ENCODE measurements at places on chromosomes 6 and 20.

DNA sequence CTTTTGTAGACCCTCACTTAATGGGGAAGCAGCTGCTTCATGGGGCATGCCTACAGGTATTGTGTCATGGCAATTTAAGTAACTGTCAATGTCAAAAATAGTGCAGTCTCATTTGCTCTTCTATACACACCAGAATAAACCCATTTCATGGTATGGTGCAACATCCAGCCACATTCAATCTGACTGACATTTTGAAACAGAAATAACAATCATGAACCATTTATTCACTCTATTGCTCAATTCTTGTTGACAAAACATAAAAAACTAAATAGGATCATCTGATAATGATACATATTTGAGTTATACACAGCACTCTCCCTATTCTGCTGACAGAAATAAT is 122.9 kb downstream of the MAP7 start:
- DNase-seq, result no peak

DNA sequence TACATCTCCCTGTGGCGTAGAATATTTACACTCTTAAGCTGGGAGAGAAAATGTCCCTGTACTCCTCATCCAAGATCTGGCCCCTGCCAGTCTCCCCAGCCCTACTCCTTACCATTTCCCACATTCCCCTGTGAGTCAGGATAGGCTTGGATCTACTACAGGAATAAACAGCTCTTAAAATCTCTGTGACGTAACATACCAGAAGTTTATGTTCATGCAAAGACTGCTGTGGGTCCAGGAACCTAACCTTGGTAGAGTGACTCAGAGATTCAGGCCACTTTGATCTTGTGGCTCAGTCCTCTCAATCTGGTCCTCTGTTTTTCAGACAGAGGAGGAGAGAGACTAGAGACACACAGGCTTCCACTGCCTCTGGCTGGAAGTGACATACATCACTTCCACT is 38.5 kb upstream of the GPR6 start:
- no peak for DNase-seq

- peak; percentile 8 for DNase-seq
Measured at GRCh38 chr6:18465410-18466154, 78.4 kb downstream of the RNF144B start.

- no peak for DNase-seq
Measured at GRCh38 chr20:38543014-38543906, 37.7 kb upstream of the ADIG start.

DNA sequence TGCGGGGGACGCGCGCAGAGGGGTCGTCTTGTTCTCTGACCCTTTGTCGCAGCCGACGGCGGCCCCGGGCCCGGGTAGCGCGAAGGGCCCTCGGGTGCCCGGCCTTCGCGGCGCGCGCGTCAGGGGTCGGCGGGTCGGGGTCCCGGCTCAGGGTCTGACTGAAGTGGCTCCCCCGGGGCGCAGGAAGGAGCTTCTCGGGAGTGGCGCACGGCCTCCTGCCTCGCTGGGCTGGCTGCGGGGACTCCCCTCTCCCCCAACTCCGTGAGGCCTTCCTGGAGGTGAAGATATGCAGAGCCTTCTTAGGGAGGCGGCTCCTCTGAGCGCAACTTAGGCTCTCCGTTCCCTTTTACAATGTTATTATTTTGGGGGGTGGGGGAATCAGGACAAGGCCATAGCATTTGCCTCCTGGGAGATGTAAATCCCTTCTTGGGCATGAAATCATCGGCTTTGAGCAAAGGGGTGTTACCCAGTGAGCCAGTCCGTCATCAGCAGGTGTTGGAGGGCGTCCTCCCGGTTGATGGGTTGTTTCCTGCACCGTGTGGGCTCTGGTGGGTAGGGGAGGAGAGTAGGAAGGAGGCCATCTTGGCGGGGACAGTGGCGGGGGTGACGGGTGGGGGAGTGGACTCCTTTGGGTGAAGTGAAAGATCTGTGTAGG is 523 bp downstream of the CDS2 start:
- DNase-seq, result no peak

DNA sequence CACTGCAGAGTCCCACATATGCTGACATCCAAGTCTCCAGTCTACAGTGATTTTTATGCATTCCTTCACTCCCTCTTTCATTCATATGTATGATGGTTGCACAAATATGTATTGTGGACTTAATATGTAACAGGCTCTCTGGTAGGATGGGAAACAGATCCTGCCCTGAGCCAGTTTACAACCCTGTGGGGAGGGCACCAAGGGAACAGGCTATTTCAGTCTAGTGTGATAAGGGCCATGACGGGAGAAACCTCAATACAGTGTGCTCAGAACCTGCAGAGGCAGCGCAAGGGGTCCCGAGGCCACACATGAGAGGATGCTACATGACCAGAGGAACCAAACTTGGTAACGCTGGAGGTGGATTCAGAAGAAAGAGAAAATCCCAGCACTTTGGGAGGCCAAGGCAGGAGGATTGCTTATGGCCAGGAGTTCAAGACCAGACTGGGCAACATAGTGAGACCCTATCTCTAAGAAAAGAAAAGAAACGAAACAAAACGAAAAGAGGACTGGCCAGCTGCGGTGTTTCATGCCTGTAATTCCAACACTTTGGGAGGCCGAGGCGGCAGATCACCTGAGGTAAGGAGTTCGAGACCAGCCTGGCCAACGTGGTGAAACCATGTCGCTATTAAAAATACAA is 249.8 kb upstream of the JARID2 start:
- DNase-seq, result no peak

- DNase-seq, result no peak
Measured at GRCh38 chr20:47007826-47008655, 113.4 kb downstream of the EYA2 start.

DNA sequence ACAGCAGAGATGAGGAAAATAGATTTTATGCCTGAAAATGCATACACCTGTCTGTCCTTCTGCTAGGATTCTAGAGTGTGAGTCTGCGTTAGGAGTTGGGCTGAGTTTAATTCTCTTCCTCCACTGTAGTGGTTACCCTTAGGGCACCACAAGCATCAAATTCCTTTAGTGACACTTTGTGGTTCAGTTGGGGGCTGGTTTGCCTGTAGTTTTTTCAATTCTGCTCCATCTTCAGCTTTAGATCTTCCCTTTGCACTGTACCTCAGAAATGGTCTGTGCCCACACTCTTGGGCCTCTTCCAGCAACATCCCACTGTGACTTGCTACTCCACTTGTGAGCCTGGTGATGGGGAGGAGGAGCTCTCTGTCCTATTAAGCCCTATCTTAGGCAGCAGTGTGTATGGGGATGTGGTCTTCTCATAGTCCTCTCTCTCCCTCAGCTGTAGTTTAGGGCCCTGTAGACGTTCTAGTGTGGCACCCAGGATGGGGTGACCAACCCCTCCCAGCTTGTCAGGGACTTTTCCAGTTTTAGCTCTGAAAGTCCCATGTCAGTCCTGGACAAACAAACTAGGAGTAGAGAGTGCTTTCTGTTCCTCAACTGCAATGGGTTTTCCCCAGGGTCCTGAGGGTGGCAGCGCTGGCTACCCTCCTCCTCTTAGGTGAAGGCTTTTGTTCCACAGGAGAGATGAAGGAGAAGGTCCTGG is 19.7 kb upstream of the OGFRL1 start:
- DNase-seq, result no peak

DNA sequence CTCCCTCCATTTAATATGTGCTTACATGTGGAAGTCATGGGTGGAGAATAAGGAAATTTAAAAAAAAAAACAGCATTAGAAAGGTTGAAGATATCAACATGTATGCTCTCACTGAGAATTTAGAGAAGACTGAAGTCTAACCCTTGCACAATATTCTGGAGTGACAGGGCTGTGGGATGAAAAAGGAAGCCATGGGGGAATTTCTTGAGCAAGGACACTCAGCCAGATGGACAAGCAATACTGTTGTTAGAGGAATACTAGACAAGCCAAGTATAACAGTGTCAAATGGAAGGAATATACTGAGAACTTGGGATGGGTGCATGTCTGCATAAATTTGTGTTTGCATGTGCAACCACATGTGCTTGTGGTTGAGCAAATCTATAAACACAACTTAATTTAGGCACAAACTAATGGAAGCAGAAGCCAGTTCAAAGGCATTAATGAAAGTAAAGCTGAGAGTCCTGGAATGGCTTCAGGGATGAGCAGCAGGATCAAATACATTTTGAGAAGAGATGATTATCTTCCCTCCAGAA is 119.7 kb downstream of the ADGRB3 start:
- no peak for DNase-seq

DNA sequence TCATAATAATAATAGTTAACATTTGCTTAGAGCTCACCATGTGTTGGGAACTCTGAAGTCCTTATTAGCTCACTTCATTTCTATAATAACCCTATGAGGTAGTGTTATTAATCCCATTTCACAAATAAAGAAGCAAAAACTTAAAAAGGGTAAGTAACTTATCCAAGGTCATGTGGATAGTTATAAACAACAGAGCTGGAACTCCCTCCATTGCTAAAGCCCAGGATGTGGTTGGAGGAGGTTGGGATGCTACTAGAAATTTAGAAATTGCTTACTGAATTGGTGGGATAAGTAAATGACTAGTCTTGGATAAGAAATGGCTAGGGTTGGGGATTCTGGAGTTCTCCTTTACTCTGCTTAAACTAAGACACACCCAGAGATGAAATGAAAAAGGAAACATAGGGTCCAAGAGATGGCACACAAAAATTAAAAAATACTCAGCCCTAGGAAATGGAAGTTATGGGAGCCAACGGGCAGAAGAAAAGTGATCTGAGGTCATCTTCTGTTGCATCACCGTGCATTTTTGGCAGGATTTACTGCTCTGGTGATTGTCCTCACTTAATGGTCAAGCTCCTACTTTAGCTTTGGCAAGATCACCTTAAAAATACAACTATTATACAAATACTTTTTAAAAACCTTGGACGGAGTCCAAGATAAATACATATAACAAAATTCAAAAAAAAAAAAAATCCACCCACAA is 7.7 kb upstream of the CLIC5 start:
- DNase-seq, result no peak

DNA sequence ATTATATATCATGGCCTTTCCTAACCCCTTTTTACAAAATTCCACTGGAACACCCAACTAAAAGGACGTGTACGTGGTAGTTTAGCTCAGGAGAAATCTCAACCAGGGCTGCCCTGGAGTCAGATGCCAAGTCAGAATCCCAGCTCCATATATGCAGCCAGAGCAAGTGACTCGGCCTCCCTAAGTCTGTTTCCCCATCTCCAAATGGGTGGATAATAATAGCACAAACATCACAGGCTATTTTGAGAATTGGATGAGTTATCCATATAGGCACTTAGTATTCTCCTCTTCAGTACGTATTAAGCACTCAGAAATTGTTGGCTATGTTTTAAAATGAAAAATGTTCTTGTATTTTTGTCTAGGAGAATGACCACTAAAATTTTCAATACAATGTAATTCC is 481.5 kb downstream of the CD109 start:
- no peak for DNase-seq

DNA sequence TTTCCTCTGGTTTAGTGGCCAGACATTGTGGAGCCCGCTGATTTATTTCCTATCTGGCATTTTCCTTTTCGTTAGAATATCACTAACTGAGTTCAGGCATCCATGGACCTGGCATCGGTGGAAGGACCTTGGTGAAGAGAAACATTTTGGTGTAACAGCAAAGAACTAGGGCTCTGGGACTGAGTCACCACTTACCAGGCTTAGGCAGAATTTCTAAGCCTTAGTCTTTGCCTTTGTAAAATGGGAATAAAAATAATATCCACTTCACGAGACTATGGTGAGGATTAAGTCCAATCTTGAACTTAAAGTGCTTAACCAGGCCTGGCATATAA is 42.0 kb upstream of the ENPP1 start:
- no peak for DNase-seq

DNA sequence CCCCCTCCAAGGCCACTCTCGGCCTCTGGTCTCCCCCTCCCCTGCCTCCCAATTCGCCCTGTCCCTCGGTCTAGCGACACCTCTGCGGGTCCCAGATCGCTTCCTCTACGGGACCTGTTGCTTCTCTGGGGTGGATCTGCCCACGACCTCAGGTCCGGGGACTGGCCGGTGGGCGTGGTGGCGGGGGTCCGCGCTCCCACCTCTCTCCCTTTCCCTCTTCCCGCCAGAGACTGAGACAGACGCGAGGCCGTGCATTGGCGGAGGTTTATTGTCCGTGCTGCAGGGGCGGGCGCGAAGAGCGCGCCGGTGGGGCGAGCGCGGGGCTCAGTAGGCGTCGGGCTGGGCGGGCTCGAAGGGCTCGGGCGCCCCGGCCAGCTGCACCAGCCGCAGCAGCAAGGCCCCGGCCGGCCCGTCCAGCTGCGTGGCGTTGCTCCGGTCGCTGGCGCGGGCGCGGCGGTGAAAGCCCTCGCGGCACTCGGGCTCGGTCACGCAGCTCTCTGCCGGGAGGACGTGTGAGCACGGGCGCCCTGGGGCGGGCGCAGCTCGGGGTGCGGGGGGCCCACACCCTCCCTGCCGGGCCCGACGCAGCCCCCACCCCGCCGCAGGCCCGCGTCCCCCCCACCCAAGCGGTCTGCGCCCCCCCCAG is 2.1 kb downstream of the AVP start:
- peak; percentile 56 for DNase-seq
